AG04449 (cell line): ENCODE measurements at places on chromosomes 5 and 9.

DNA sequence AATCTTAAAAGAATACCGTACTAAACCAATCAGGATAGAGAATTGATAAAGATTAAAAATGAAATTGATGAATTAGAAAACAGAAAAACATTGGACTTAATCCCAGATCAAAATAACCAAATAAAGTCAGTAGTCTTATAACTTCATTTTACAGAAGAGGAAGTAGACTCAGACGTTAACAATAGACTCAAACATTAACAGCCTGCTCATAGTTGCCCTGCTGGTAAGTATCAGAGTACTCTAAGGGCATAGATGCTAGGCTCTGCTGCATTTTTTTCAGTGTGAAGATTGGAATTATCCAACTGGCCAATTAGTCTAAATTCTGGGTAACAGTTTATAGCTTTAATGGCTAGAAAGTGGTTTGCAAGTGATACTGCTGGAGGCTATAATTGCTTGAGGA lies 42.9 kb downstream of the ADGRV1 start:
- no peak for DNase-seq

- no peak for DNase-seq
These were observed 17.6 kb downstream of the RAPGEF1 start for GRCh38 chr9:131722255-131722654.

DNA sequence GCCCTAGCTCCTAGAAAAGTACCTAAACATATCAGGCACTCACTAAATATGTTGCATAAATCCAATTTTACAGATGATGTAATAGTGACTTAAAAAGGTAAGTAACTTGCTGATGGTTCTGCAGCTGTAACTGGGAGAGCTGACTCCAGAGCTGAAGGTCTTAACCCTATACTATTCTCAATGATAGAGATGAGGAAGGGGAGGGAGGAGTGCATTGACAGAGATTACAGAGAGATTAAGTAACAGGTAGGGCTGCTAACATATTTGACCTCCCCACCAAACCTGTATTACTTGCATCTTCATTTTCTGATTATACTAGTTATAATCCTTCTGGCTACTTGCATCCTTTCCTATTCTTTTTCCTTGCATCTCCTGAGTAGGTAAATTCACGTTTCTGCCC lies 255.4 kb upstream of the EFNA5 start:
- DNase-seq = no peak

DNA sequence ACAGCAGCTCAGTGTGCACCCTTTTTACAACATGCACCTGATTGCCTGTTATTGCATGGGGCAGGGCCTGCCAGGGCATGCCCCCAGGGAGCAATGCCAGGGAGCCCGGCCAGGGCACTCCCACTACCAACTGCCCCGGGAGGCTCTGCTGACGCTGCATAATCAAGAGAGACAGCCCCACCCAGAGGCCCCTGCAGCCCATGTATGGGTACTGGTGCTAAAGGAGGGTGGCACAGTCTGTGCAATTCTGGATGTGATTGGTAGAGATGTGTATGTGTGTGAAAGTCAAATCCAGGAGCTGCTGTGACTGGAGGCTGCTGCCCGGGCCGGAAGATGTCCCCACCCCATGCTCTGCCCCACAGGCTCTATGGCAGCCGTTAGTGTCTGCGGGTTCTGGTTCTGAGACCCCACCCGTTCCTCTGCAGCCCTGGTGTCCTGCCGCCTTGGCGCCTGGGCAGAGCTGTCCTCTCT lies 3.9 kb upstream of the NEURL1B start:
- no peak for DNase-seq

DNA sequence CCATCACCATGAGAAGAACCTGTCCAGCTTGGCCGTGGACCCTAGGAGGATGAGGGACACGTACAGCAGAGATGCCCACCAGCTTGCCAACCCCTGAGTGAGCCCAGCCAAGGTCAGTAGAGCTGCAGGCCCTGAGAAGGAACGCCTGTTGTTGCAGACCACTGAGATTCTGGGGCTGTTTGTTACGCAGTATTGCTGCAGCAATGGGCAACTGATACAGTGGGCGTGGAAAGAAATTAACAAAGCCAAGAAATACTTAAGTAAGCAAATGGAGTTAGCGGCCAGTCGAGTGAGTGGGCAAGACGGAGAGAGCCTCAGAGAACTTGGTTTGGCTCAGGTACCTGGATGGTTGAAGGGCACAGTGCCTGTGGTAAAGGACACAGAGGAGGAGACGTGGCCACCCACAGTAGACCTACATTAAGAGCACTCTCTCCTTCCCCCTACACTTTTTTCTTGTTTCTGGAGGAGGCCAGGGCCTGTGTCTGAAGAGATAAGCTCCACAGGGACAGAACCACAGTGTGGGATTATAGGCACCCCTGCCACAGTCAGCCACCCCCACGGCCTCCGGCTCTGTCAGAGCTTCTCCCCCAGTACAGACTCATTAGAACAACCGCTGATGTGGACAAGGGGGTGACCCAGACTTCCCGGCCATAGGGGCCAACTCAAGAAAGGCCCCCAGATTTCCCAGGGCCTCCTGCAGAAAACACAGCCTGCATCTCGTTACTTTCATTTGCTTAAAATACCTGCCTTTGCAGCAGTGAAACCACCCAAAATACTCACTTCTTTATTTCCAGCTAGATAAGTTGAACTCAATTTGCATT lies 40.1 kb upstream of the GRHPR start:
- DNase-seq = no peak

DNA sequence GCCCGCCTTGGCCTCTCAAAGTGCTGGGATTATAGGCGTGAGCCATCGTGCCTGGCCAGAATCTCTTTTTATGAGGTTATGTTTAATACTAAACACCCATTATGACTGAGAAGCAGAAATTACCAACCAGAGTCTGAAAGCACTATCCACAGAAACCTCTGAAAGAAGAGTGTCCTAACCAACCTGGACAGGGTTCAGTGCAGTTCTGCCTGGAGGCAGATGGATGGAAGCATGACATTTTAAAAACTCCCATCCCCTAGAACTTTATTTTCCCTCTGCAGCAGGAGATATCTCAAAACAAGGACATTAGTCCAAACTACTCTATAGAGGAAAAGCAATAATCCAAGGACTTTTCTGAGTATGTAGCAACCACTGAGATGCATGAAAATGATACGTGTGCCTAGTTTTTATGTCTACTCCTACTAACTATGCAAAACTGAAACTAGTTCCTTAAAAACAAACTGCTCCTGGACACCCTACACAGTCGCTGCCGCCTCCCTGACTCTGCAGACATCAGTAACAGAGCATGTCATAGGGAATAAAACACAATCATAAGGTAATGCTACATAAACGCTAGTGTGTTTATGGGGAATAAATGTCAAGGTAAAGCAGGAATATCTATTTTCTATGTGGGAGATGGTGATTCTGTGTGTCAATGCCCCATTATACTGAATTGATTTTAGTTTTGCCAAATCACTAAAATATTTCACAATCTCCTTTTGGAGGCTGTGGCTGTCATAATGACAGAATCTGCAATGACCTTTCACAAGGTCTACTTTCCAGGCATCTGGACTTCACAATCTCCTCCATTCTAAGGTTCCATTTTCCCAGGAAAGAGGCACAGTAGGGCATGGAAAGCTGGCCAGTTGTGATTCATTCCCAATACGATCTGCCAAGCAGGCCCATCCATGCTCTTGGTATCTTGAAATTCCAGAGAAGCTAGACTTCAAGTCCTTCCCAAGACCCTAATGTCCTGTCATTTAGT lies 122.8 kb downstream of the SIL1 start:
- DNase-seq = no peak

GRCh38 chr5:146622391-146622790 lies 106.4 kb upstream of the GPR151 start:
- DNase-seq = no peak

GRCh38 chr9:99637641-99638040 lies 184.0 kb upstream of the NR4A3 start:
- DNase-seq = no peak

DNA sequence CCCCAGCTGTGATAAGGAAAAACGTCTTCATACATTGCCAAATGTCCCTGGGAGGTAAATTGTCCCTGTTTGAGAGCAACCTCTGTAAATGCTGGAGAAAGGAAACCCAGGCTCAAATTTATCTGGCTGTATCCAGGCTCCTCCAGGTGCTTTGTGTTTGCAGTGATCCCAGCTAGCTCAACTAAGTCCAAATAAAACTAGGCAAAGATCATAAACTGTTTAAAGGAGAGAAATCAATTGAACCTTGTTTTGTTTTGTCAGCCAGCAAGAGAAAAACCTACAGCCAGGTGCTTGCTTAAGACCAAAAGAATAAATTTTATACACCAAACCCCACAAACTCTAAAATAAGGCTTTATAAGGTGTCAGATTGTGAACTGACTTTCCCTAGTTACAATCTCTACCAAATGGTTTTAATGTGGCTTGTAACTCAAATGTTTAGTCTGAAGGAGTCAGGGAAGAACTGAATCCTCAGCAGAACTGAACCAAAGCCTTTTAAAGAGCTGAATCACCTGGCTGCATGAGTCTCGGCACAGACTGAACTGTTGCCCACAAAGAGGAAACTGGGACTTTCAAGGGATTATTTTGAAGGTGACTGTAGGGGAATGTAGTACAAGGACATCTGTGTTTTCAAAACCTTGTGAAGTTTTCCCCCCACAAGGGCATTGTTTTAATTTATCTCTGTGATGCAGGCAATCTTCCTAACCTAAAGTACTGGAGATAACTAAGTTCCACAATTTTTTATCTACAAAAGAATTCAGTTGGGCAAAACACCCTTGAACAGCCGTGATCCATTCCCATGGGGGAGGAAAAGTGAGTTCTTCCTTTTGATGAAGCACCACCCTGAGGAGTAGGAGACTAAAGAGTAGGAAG lies 201.7 kb upstream of the TARS1 start:
- no peak for DNase-seq

- DNase-seq = no peak
These were observed 883 bp upstream of the RNF145 start for GRCh38 chr5:159210210-159210661.

DNA sequence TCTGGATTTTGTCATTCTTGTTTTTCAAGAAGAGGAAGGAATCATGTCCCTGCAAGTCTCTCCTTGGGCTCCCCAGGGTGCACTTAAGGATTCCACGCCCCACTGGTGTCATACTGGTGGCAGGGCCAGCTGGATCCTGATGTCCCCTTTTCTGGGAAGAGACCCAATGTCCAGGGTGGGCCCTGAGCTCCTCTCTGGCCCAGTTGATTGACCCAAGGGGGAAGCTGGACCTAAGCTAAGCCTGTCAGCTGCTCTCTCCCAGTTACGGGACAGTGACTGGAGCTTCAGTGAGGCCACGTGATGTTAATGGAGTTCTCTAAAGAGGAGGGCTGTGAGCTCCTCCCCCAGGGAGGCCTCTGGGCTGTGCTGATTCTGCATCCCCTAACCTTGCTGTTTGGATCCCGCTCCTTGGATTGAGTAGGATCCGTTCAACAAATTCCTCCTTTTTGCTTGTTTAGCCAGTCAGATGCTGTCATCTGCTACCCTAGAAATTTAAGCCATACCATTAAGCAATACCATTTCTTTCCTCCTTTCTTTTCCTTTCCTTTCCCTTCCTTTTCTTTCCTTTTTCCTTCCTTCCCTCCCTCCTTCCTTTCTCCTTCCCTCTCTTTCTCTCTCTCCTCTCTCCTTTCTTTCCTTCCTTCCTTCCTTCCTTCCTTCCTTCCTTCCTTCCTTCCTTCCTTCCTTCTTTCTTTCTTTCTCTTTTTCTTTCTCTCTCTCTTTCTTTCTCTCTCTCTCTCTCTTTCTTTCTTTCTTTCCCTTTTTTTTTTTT lies 17.2 kb downstream of the NKX2-5 start:
- no peak for DNase-seq

DNA sequence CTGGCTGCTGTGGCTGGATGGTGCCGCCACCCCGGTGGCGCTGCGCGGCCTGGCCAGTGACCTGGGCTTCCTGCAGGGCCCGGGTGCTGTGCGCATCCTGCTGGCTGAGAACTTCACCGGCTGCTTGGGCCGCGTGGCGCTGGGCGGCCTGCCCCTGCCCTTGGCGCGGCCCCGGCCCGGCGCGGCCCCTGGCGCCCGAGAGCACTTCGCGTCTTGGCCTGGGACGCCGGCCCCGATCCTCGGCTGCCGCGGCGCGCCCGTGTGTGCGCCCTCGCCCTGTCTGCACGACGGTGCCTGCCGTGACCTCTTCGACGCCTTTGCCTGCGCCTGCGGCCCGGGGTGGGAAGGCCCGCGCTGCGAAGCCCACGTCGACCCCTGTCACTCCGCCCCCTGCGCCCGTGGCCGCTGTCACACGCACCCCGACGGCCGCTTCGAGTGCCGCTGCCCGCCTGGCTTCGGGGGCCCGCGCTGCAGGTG lies 17.5 kb downstream of the CRB2 start:
- DNase-seq = no peak

DNA sequence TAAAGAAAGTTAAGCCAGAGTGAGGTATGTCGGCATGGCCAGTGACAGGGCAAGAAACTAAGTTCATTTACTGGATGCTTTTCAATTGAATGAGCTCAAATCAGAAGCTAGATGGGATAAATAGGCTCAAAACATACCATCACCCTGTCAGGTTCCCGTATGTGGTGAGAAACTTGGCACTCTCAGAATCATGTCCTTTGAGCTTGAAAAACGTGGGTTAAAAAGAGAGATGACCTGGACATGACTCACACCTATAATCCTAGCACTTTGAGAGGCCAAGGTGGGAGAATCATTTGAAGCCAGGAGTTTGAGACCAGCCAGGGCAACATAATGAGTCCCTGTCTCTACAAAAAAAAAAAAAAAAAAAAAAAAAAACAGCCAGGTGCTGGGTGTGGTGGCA lies 121.7 kb upstream of the RGMB start:
- DNase-seq = no peak

GRCh38 chr9:34759432-34760134 lies 49.6 kb upstream of the CCL21 start:
- DNase-seq = no peak

- DNase-seq = no peak
These were observed 93.7 kb downstream of the JAKMIP2 start for GRCh38 chr5:147688656-147689356.

- DNase-seq = no peak
These were observed 126.7 kb downstream of the SLC25A46 start for GRCh38 chr5:110865400-110866094.

- DNase-seq = no peak
These were observed 31.0 kb downstream of the DOCK2 start for GRCh38 chr5:169667896-169668674.

DNA sequence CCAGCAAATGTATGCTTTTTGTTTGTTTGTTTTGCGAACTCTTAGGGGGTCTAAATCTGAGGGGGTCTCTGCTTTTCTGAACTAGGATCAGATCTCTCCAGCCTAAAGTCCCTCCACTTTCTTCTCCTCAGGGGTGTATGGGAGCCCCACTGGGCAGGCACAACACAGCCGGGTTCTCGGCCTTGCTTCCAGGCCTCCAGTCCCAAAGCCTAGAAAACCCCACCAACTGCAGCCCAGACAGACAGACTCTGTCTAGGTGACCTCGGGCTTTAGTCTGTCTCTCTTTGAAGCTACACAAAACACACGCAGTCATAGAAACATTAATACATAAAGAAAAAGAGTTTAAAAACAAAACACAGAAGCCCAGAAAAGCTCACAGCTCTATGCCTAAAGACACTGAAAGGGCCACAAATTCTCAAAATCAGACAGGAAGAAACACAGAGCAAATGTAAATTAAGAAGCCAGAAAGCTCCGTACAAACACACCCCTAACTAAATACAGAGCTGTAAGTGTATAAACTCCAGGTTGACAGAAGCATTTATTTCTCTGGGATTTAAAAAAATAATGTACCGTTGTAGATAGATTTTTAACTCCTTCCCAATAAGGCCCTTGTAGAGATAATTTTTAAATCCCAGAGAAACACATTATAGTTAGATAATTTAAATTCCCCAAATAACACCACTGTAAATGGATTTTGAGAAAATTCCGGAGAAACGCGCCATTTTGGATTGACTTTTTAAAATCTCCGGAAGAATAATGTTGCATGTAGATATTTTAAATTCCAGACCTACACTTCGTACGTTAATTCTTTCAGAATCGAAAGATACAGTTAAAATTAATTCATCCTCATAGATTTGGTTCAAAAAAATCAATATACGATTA lies 2.0 kb downstream of the PITX1 start:
- DNase-seq = no peak
